ENCODE measurements at places on chromosomes 1 and 21.

DNA sequence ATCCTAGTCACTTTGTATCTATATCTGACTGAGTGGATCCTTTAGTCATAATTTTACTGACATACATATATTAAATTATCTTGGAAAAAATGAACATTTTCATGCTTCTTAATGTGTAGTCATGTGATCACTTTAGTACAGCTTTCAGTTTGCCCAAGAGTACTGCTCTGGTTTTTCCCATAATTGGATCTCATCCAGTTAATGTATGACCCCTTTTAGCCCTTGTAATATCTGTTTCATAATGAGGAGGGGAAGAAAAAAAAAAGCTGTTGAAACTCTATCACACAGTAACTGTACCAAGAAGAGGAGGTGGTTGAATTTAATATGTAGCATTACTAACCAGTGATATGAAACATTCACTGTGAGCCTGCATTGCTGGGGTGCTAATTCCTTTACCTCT is 328.7 kb downstream of the PTPRC start:
- no peak for DNase-seq

- DNase-seq: no peak
Measured at GRCh38 chr1:29370067-29370466, 133.7 kb downstream of the PTPRU start.

- peak; percentile 69 for DNase-seq
Measured at GRCh38 chr1:182143154-182143657, 81.7 kb upstream of the ZNF648 start.

- DNase-seq: no peak
Measured at GRCh38 chr1:207034208-207034607, 1.7 kb upstream of the C1orf116 start.

DNA sequence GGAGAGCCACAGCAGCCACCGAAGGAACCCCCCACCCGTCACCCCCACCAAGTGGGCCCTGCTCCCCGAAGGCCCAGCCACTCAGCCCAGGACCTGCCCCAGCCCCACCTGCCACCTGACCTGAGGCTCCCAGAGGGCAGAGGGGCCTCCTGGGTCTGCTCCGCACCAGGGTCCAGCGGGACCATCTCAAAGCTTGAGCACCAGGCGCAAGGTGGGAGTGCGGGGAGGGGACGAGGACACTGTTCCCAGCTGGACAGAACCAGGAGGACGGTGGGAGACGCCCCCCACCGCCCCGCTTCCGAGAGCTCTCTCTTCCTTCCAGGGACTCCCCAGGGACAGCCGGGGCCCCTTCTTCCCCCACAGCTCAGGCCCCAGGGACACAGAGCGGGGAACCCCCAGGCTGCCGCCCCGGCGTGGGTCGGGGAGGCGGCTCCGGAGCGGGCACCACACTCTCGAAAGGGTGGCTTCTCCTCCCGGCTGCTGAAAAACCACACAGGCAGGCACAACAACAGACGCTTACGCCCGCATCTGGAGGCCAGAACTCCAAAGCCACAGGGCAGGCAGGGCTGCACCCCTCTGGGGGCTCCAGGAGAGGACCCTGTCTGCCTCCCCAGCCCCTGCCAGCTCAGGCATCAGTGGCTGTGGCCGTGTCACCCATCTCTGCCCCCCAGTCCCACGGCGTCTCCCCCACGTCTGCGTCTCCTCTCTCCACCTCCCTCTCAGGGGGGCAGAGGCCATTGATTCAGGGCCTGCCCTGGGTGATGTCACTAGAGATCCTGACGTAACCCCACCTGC is 1.9 kb upstream of the TTLL10 start:
- no peak for DNase-seq

DNA sequence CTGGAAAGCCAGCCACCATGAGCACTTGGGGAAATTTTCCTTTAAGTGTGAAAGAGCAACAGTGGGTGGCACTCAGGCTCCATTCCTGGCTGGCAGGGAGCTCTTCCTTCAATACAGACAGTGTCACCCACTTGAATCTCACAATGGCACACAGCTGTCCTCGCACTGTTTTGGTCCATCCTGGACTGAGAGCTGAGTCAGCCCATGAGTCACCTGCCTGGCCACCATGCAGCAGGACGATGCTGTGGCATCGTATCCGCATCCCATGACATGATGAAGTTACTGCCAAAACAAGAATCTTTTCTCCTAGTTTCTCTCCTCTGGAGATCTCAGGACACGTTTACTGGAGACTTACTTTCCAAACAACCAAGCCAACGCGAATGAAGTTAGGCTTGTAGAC is 6.0 kb downstream of the TMPRSS2 start:
- DNase-seq: no peak

DNA sequence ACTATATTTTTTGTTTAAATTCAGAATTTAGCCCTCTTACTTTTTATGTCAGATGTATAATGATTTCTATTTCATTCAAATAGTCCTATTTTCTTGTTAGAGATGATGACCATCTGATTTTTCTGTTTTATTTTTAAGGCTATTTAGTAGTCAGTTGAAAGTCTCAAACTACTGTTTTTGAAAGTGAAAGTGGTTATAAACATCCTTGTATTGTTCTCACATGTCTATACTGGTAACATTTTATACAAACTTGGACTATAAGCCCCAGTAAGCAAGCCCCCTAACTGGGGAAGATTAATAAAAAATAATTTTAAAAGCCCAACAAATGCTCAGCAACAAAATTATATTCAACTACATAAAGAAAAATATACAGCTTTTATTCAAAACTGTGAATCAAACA is 271.3 kb upstream of the RGS18 start:
- no peak for DNase-seq

- no peak for DNase-seq
Measured at GRCh38 chr1:5953386-5953785, 38.8 kb downstream of the NPHP4 start.

- no peak for DNase-seq
Measured at GRCh38 chr1:231584117-231584516, 42.5 kb upstream of the DISC1 start.

DNA sequence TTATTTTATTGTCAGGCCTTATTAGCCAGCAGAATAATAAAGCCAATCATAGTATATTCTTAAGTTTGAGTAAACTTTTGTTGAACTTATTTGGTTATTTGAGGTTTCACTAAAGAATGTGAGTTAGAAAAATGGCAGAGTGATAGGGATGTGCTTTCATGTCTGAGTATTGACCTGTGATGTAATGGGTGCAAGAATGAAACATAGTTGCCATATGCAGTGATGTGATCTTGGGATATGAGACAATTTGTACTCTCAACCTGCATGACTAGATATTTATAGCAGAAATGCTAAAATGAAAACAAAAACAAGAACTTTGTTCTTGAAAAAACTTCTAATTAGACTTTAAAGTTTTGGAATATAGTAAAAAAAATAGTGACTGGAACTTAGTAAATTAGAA is 97.9 kb downstream of the DISP1 start:
- no peak for DNase-seq

DNA sequence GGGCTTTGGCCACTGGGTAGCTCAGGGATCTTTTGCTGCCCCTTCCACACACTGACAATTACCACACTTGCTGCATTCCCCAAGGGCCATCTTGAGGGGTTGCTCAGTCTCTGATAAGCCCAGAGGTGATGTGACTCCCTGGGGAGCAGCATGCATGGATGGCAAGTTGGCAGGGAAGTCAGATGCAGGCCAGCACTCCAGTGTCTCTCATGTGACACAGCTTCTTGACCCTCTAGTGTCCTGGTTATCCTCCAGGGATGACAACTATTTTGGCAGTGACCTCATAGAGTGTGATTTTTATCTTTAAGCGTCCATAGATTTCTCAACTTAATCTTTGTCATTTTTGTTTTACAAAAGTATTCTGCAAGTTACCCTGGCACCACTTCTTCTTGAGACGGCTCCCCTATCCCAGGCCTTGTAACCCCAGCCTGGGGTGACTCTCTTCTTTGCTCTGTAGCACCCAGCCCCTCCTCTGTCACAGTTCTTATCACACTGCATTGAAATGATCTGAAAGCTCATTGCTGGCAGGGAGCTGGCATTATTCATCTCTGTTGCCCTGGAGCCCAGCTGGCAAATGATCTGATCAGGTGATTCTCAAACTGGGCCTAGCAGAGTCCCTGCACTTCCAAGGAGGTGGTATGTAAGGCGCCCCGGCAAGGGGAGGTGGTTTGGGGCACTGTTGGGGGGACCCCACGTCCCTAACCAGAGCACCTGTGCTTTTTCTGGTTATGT is 72.6 kb downstream of the TENT5C start:
- DNase-seq: no peak

- no peak for DNase-seq
Measured at GRCh38 chr1:2564815-2565374, 8.7 kb downstream of the TNFRSF14 start.

DNA sequence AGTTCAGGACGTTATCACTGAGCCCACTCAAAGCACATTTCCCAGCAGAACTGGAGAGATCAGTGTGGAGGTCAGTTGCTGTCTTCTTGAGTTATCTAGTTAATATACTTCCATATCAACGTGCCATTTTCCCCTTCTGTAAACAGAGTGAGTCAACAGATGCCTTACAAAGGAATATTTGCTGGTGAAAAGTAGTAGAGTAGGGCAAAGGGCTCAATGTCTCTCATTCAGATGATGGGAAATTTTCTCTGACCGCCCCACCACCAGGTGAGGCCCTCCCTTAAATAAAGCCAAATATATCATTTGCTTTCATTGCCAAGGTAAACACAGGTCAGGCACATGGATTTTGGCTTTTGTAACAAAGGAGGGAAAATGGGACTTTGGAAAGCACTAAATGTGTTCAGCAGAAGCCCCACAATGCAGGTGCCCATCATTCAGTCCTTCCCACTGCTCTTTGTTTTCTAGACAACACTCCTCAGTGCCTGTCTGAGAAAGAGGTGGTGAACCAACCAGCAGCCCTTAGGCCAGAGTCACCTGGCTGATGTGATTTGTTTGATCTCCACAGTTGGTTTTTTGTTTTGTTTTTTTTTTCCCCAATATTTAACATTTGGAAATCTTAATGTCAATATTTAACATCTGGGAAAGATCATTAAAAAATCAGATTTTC is 40.5 kb upstream of the SAMD13 start:
- no peak for DNase-seq

- no peak for DNase-seq
Measured at GRCh38 chr21:35381743-35382310, 332.7 kb upstream of the RUNX1 start.

- DNase-seq: peak; percentile 15
Measured at GRCh38 chr1:84433258-84434080, 35.2 kb downstream of the DNASE2B start.

DNA sequence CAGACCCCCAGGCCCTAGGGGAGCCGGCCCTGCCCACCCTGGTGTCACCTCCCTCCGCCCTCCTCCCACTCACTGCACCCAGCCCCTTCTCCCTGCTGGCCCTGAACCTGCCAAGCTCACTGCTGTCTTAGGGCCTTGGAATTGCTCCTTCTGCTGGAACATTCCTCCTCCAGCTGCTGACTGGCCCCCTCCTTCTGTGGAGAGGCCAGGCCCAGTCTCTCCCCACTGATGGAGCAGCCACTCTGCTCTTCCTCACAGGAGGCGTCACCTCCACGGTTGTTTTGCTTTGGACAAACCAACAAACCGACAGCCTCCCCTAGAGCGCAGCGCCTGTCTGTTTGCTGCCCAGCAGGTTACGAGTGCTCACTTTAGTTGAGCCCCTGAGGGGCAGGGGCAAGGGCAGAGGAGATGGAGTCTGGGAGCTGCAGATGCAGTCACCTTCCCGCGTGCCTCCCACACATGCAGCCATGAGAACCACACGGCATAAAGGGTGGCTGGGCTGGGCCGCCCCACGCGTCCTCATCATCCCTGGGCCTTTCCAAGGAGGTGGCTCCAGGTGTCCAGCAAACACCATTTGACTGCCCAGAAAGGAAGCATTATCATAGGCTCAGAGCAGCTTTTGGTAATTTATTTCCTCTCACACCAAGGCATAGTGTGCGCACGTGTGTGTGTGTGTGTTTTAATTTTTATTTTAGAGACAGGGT is 9.4 kb downstream of the OXCT2 start:
- DNase-seq: no peak

DNA sequence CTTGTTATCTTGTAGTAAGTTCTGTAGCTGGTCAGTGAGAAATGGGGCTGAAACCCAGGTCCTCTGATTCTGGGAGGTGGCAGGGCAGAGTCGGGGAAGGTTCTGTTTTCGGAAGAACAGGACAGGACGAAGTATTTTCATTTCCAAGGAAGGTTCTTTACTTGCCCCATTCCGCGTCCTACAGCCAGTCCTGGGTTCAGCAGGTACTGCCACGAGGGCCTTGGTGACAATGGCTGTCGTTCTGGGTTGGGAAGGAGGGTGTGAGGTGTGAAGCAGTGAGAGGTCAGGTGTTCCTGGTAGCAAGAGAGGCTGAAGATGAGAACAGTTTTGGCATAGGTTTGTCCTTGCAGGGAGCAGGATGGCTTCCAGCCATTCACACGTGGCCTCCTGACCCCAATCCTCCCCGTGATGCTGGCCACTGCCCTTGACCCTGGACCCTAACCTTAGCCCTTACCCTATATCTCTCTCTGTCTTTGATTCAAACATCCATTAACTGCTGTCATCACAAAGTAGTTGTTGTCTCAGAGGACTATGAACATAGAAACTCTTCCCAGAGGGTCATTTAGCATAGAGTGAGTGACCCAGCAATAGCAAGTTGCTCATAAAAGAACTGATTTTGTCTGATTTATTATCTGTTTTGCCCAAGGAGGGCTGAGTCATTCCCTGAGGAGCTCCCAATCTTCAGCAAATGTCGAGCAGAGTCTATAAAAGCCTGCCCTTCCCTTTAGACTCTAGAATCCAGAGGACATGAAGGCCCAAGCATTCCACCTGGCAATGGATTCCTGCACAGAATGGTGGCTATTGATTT is 25.0 kb downstream of the VASH2 start:
- no peak for DNase-seq

- no peak for DNase-seq
Measured at GRCh38 chr1:178102218-178102617, 8.3 kb downstream of the RASAL2 start.

DNA sequence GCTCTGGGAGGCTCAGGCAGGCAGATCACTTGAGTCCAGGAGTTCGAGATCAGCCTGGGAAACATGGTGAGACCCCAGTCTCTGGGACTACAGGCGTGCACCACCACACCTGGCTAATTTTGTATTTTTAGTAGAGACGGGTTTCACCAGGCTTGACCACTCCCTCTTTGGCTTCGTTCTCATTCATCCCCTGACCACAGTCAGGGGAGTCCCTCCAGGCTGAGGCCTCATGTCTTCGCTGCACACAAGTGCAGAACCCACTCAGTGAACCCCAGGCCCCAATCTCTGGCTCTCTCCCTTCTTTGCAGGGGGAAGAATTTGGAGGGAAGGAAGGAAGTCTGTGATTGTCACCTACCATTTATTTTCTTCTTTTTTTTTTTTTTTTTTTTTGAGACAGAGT is 9.2 kb upstream of the RPS6KA1 start:
- DNase-seq: no peak

All from activated CD8-positive, alpha-beta memory T cell treated with anti-CD3 and anti-CD28 coated beads for 4 hours (primary cell).